ENCODE measurements at places on chromosomes 3 and 15. TPM values are rescaled to one million over a fixed set of nuclear protein-coding genes. Genes with fewer than 3 reads are reported as not detected.
A peak's percentile ranks its signal among the peaks of the same experiment; 100 is the strongest.

DNA sequence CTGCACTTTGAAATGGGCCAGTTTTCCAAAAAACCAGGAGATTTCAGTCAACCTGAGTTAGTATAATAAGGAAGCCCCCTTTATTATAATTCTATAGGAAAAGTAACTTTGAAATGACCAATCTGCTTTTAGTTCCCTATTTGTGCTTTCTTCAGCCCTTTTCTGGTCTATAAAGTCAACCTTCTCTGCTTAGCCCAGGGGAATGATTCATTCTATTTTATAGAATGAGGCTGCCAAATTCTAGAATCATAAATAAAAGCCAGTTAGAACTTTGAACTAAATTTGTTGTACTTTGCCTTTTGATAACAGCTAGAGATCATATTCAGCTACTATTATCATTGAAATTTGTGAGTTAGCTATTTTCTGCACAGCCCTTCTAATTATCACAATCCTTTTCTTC lies 24.7 kb downstream of the CIP2A start:
- no peak overlapping the region for H3K4me3 ChIP-seq
- no peak for DNase-seq
- no peaks in the 10 kb centered on the region for H3K4me1 ChIP-seq
- no peak overlapping the region for H3K27ac ChIP-seq
- no peaks in the 10 kb centered on the region for H3K36me3 ChIP-seq

DNA sequence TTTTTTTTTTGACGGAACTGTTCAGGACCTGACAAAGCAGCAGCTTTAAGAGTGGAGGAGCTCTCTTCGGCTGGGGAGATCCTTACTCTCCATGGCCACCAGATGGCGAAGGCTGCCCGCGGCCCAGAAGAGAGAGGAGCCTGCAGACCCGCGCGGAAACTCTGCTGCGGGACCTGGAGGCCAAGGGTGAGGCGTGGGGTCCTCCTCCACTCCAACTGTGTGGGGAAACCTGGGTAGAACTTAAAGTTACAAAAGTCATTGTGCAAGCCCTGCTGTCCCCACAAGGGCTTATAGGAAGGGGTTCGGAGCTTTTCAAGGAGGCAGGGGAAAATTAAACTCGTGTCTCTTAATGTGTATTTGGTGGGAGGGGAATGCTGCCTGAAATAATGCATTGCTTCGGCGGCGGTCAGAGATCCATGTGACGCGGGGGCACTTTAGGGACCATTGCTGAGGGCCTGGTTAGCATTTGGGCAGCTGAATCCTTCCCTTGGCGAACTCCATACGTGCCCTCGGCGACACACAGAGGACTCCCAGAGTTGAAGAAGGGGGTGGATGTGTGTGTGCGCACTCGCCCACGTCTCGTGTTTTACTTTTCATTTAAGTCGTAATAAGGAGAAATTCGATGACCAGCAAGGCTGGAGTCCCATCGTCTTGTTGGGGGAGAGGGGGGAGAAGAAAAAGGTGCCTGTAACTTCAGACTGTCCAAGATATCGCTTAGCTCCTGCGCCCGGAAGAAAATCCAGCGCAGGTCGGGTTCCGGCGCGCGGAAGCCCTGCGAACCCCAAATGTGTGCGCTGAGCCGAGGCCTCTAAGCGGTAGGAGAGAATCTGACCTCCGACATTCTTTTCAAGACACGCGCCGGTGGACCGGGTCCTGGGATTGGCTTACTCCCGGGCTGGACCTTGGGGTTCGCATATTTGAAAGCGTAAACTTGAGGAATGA lies 9.7 kb downstream of the EOMES start:
- peak overlapping the region; percentile 72 for H3K27ac ChIP-seq
- H3K4me3 ChIP-seq: peak overlapping the region; percentile 84
- H3K4me1 ChIP-seq: peaks cover 17% of the 10 kb centered on the region
- peak; percentile 71 for DNase-seq

GRCh38 chr3:128266453-128266852 lies 113.2 kb downstream of the EEFSEC start:
- H3K4me1 ChIP-seq: no peaks in the 10 kb centered on the region
- no peak overlapping the region for H3K4me3 ChIP-seq
- H3K27me3 ChIP-seq: no peaks in the 10 kb centered on the region
- no peaks in the 10 kb centered on the region for H3K36me3 ChIP-seq
- H3K27ac ChIP-seq: no peak overlapping the region

GRCh38 chr15:77519540-77519939 lies 98.9 kb downstream of the HMG20A start:
- no peak overlapping the region for H3K4me3 ChIP-seq
- no peaks in the 10 kb centered on the region for H3K36me3 ChIP-seq
- no peak for DNase-seq

DNA sequence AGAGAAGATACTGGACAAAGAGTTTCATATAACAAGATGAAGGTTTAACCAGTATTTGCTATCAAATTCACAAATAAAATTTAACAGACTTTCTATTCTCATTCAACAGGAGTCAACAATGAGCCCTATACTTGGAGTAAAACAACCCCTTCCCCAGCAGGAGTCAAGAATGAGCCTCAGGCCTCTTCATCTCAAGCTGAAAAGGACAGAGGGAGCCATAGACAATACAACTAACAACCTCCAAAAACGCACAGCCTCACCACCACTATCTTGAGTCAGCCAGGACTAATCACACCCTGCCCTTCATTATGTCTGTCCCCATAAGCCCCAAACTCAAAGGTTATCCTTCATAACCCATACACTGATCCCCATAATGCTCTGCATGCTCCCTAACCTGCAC lies 36.4 kb downstream of the ETFA start:
- H3K36me3 ChIP-seq: peaks cover 22% of the 10 kb centered on the region
- no peaks in the 10 kb centered on the region for H3K4me1 ChIP-seq
- no peak overlapping the region for H3K4me3 ChIP-seq
- H3K27ac ChIP-seq: no peak overlapping the region

DNA sequence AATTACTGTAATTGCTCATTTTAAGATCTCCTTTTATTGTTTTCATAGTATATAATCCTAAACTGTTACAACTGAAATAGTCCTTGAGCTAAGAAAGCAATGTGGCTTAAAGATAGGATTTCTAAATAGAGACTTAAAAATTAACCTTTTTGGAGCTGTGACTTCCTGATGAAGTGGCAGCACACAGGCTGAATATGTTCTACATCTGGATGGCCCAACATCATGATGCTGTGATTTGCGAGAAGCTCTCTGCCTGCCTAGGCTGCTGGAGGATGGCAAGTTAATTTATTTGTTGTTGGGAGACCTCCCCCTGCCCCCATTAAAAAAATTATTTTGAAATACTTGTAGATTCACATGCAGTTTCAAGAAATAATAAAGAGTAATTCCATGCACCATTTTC lies 134.5 kb downstream of the IGF1R start:
- H3K4me3 ChIP-seq: no peak overlapping the region
- H3K27me3 ChIP-seq: no peaks in the 10 kb centered on the region
- H3K4me1 ChIP-seq: peaks cover 18% of the 10 kb centered on the region
- H3K36me3 ChIP-seq: no peaks in the 10 kb centered on the region
- DNase-seq: no peak

DNA sequence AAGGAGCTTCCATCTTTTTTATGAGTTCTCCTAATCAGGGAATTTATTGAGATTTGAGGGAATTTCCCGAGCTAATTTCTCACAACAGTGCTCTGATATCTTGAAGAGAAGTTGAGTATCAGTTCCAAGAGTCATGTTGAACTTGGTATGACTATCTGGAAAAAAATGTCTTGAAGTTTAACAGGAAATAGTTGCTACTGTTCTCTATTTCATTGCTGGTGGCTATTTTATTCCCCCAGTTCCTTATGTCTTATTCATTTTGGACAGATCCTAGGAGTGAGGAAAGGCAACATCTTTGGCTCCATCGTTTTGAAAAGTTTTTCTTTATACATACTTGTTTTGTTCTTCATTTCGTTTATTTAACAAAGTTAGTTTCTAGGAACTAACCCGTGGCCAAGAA lies 307.8 kb upstream of the AGTR1 start:
- no peak overlapping the region for H3K4me3 ChIP-seq
- no peak for DNase-seq
- no peak overlapping the region for H3K27ac ChIP-seq

DNA sequence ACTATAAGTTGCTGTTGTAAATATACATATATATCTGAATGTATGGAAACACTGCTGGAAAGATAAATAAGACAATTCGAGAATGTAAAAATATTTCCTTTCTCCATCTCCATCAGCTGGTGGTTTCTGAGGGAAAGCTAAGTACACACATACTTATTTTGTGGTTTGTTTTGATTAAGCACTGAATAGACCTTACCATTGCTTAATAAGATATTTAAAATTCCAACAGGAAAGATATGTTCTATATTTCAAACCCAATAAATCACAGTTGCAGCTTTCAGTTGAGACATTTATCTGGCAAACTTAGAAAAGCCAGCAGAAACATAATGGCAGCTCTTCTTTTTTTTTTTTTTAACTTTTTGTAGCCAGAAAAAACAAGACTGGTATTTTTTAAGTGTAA lies 160.4 kb downstream of the VGLL3 start:
- no peaks in the 10 kb centered on the region for H3K4me1 ChIP-seq
- no peaks in the 10 kb centered on the region for H3K36me3 ChIP-seq
- DNase-seq: no peak
- H3K4me3 ChIP-seq: no peak overlapping the region

DNA sequence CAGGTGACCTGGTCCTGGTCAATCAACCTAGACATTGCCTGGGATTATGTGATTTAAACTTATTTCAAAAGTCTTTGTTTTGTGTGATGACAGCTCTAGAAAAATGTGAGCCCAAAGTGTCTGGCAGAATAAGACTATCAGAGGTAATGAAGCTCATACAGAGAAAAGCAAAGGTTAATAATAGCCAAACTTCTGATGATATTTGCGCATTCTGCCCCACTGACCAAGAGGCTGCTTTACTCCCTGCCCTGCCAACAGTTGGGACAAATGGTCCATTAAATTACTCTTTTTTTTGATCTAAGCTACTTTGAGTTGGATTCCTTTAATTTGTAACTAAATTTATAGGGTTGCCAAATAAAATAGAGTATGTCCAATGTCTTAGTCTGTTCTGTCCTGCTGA lies 911.2 kb downstream of the MCTP2 start:
- no peaks in the 10 kb centered on the region for H3K27me3 ChIP-seq
- no peaks in the 10 kb centered on the region for H3K36me3 ChIP-seq
- H3K4me1 ChIP-seq: no peaks in the 10 kb centered on the region

DNA sequence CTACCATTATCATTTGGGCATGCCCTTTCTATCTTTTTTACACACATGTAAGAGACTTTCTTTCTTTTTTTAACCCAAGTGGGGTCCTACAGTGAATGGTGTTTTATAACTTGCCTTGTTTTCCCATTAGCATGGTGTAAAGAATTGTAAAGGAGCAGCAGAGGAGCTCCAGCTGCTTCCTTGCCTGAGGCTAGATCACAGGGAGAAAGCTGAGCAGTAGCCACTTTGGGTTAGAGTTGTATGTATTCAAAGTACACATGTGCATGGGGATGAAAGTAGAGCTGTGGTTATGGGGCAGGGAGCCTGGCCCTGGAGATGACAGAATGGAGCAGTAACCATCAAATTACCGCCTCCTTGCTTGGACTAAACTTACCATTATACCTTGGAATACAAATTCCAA lies 231.1 kb upstream of the PDZRN3 start:
- no peaks in the 10 kb centered on the region for H3K36me3 ChIP-seq
- H3K27me3 ChIP-seq: no peaks in the 10 kb centered on the region
- H3K27ac ChIP-seq: no peak overlapping the region
- H3K4me1 ChIP-seq: no peaks in the 10 kb centered on the region
- no peak for DNase-seq

GRCh38 chr15:58189148-58189811 lies 51.1 kb downstream of the AQP9 start:
- no peak for DNase-seq
- no peaks in the 10 kb centered on the region for H3K36me3 ChIP-seq
- H3K27me3 ChIP-seq: peaks cover 10% of the 10 kb centered on the region
- H3K4me3 ChIP-seq: no peak overlapping the region

- H3K4me1 ChIP-seq: no peaks in the 10 kb centered on the region
- H3K36me3 ChIP-seq: no peaks in the 10 kb centered on the region
- H3K4me3 ChIP-seq: no peak overlapping the region
- no peak overlapping the region for H3K27ac ChIP-seq
- H3K27me3 ChIP-seq: no peaks in the 10 kb centered on the region
Observed at GRCh38 chr15:68045289-68046265, 8.5 kb upstream of the PIAS1 start.

DNA sequence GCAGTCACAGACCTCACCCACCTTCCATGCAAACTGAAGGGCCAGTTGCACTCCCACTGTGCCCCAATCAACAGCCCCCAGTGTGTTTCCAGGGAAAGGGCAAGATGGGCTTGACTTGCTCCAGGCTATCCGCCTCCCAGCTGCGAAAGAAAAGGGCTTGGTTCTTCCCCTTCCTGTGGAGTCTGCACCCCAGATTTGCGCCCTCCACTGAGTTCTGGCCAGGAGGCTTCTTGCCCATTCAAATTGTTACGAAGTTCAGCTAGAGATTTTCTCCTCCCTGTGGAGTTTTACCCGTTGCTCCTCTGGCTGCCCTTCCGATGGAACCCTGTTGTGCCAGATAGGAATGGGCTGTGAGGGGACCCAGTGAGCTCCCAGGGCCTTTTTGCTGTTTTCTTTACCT lies 1096.9 kb upstream of the ALCAM start:
- H3K4me1 ChIP-seq: no peaks in the 10 kb centered on the region
- no peaks in the 10 kb centered on the region for H3K36me3 ChIP-seq
- H3K27ac ChIP-seq: no peak overlapping the region

- peaks cover 3% of the 10 kb centered on the region for H3K4me1 ChIP-seq
- H3K36me3 ChIP-seq: no peaks in the 10 kb centered on the region
- DNase-seq: no peak
- no peaks in the 10 kb centered on the region for H3K27me3 ChIP-seq
- no peak overlapping the region for H3K27ac ChIP-seq
Observed at GRCh38 chr3:129611812-129612533, 5.5 kb upstream of the PLXND1 start.

DNA sequence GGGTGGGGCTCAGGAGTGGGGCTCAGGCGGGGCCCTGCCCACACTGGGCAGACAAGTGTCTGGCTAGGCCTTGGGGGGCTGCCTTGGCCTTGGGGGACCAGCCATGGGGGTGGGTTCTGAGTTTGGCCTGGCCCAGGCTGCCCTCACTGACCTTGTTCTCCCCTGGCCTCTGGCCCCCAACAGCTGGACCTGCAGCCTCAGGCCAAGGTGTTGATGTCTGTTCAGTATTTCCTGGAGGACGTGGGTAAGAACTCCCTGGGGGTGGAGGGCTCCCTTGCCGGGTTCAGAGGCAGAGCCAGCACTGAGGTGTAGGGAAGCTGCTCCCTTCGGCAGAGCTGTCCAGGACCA lies 20.0 kb downstream of the PRKCD start:
- no peaks in the 10 kb centered on the region for H3K27me3 ChIP-seq
- no peak for DNase-seq
- no peak overlapping the region for H3K4me3 ChIP-seq
- peaks cover 18% of the 10 kb centered on the region for H3K36me3 ChIP-seq

- no peaks in the 10 kb centered on the region for H3K27me3 ChIP-seq
- H3K36me3 ChIP-seq: no peaks in the 10 kb centered on the region
- H3K27ac ChIP-seq: no peak overlapping the region
Observed at GRCh38 chr3:88298189-88298588, 148.4 kb downstream of the C3orf38 start.

- no peaks in the 10 kb centered on the region for H3K27me3 ChIP-seq
- DNase-seq: no peak
- H3K4me1 ChIP-seq: no peaks in the 10 kb centered on the region
Observed at GRCh38 chr15:98926236-98926635, 81.4 kb downstream of the PGPEP1L start.

Gene MFGE8
- total RNA-seq: 23.0 TPM

Gene MASP1
- not detected for total RNA-seq

Gene ZBTB47
- total RNA-seq: 0.48 TPM

Gene NMNAT3
- 2.1 TPM for total RNA-seq

Gene GPR149
- total RNA-seq: not detected

Gene PLA2G4E
- total RNA-seq: not detected

Gene FGF12
- not detected for total RNA-seq

Gene KNG1
- total RNA-seq: not detected

Gene DPPA2
- total RNA-seq: not detected

Gene CERS3
- 0.24 TPM for total RNA-seq

Gene COLQ
- 1.1 TPM for total RNA-seq

Gene CPN2
- not detected for total RNA-seq

Gene ROPN1
- total RNA-seq: not detected

Gene STRIT1
- not detected for total RNA-seq

Gene KIF7
- total RNA-seq: 2.7 TPM
